ENCODE measurements at places on chromosomes 5 and 9. TPM values are rescaled to one million over a fixed set of nuclear protein-coding genes. Genes with fewer than 3 reads are reported as not detected.

- DNase-seq, result no peak
Observed at GRCh38 chr9:8842402-8843193, 1043.0 kb upstream of the DMAC1 start.

- no peak for DNase-seq
Observed at GRCh38 chr5:108560581-108560980, 178.7 kb upstream of the FBXL17 start.

- DNase-seq, result no peak
Observed at GRCh38 chr5:159032656-159033350, 66.9 kb downstream of the EBF1 start.

GRCh38 chr5:158970569-158971014 is 129.1 kb downstream of the EBF1 start:
- DNase-seq, result no peak

DNA sequence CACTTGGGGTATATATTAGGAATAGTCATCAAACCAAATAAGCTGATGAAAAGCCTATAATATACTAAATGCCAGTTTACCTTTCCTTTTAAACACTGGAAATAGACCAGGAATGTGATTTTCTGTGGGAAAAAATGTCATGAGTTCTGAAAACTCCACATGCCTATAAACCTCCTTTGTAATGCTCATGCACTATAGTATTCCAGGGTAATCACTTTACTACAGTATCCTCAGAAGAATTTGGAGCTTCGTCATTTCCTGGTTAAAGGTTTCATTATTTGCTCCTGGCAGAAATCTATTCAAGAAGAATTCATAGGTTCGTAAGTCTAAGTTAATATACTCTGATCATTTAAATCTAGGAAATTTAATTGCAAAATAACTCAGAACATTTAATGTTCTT is 1076.7 kb upstream of the DMAC1 start:
- DNase-seq, result no peak

The NMUR2 gene
- not detected for total RNA-seq

The LRRC70 gene
- 24.5 TPM for total RNA-seq

The KIF4B gene
- 0.44 TPM for total RNA-seq

The FAM221B gene
- total RNA-seq, result not detected

All from endothelial cell of umbilical vein (primary cell).